ENCODE measurements at places on chromosomes 4 and X. TPM values are rescaled to one million over a fixed set of nuclear protein-coding genes. Genes with fewer than 3 reads are reported as not detected.

RXFP1 gene
- not detected for total RNA-seq

SCML2 gene
- 7.3 TPM for total RNA-seq

ZCCHC18 gene
- total RNA-seq, result 0.07 TPM

S100G gene
- not detected for total RNA-seq

SMIM10 gene
- total RNA-seq, result 0.14 TPM

MCF2 gene
- total RNA-seq, result not detected

RAI2 gene
- total RNA-seq, result 0.18 TPM

C4orf36 gene
- total RNA-seq, result 0.64 TPM

RRH gene
- total RNA-seq, result 0.06 TPM

MAGED4B gene
- total RNA-seq, result 11.0 TPM

H2BW2 gene
- not detected for total RNA-seq

CPZ gene
- 0.33 TPM for total RNA-seq

MAGEB17 gene
- not detected for total RNA-seq

PNMA6A gene
- 4.8 TPM for total RNA-seq

HDX gene
- 2.0 TPM for total RNA-seq

GAGE12E gene
- not detected for total RNA-seq

ZFX gene
- 14.5 TPM for total RNA-seq

TCEAL2 gene
- total RNA-seq, result not detected

TRIML2 gene
- total RNA-seq, result 93.3 TPM

TCP11X2 gene
- not detected for total RNA-seq

FAM9C gene
- not detected for total RNA-seq

VEGFC gene
- total RNA-seq, result 15.7 TPM

TRMT10A gene
- 4.7 TPM for total RNA-seq

CCKAR gene
- total RNA-seq, result not detected

C4orf50 gene
- total RNA-seq, result not detected

ADAMTS3 gene
- total RNA-seq, result not detected

CPLX1 gene
- 0.55 TPM for total RNA-seq

MAGEA12 gene
- 0.16 TPM for total RNA-seq

GCNA gene
- total RNA-seq, result 1.2 TPM

SLC10A7 gene
- total RNA-seq, result 3.1 TPM
